Stimulated activated CD4-positive, alpha-beta T cell treated with anti-CD3 and anti-CD28 coated beads, Interleukin-15, amount 100 ng/mL, for 1 hour (primary cell): ENCODE measurements at places on chromosomes 2 and 18.

GRCh38 chr18:64264171-64264570, 115.3 kb upstream of the LINC00305 start:
- no peak for DNase-seq

DNA sequence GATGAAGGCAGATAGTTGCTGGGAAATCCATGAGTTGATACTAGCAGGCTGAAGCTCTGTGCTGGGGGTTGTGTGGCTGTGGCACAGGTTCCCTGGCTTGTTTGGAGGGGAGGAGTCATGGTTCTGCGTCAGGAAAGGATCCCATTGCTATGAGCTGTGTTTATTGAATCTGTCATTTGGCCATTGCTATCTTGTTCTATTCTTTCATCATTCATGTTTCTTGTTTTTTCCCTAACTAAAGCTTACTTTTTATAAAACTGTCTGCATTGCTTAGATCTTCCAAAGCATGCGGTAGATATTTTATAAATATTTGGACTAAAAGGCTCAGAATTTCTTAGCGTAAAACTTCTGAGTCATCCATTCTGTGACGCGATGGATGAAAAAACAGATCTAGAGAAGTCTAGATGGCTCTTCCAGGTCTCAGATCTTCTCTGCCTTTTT, 335.3 kb downstream of the PTPRM start:
- DNase-seq = no peak

DNA sequence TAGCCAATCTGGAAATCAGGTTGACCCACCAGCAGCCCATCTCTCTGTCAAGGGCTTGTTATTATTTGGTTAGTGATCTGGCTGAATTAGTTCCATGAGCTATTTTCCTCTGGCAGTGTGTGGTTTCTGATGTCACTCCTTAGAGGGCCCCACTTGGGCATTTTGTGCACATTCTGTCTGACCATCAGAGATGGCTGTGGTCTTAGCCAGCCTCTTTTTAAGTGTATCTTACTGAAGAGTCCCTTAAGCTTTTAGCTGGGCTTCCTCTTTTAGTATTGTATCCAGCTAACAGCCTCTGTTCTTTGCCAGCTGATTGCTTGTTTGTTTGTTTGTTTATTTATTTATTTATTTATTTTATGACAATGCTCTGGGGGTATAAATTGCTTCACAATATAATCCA, 951.1 kb upstream of the CNTNAP5 start:
- DNase-seq = no peak

GRCh38 chr18:13501891-13502290, 224.5 kb downstream of the FAM210A start:
- no peak for DNase-seq
